ENCODE measurements at places on chromosomes 1 and 21.

- no peak for DNase-seq
Measured at GRCh38 chr1:24118410-24119242, 6.7 kb upstream of the MYOM3 start.

DNA sequence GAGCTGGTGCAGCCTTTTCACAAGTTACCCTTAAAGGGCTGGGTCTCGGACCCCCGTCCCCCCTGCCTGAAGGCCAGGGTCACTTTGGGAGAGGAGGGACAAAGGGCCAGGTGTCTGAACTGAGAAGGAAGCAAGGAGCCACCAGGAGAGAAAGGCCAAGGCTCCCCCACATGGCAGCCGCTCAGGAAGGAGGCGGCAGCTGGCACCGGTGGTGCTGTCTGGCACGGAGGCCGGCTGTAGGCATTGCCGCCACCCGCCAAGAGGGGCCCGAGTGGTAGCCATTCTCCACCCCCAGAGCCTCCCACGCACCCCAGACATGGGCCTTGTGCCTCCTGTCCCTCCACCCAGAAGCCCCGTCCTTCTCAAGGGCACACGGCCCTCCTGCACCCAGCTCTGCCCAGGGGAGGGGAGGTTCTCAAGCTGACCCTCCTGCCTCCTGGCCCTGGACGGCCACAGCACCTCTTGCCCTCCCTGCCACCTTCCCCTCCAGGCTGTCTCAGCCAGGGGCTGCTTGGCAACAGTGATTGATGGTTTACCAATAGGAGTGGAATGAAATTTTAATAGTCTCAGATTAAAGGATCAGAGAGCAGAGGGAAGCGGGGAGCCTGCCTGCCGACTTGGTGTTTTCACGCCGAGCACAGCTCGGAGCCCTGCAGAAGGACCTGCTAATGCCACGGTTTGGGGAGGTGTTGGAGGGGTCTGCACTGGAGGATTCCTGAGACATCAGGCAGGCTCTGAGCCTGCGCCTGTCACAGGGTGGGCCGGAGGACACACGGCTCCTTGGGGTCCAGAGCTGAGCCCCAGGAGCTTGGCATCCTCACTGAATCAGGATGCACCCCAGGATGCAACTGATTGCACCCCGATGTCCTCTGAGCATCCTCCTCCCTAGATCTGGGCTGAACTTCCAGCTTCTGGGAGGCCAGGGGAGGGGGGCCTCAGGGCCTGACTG lies 211.9 kb upstream of the VAMP3 start:
- DNase-seq: no peak

DNA sequence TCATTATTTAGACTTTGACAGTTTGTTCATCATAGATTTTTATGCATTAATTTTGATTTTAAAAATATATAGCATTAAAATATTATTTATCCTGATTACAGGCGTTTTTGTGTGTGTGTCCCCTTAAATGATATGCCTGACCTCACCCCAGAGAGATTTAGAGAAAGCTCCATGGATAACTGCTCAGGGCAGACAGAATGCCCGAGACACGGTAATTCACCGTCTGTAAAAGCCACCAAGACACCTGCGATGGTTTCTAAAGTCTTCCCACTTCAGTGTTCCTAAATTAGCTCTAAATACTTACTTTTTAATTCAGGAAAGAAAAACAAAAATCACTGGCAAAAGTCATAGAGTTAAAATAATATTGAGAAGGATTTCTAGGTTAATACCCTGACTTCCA lies 350.6 kb upstream of the RUNX1 start:
- no peak for DNase-seq

DNA sequence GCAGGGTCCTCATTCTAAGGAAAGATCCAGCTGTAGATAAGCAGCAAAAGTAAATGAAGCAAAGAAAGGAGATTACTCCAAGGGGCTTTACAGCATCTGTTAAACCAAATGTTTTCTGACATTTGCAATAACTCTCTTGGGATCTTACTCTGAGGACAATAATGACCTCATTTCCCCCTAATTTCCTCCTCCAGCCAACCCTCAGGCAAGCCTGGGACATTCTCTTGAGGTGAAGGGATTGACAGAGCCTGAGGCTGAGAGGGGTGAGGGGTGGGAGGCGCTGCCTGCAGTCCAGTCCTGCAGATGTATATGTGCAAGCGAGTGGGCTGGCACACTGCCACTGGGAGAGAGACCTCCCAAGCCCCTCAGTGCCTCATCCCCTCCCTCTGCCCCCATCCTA lies 40.5 kb upstream of the NEK2 start:
- DNase-seq: no peak

- DNase-seq: no peak
Measured at GRCh38 chr1:35923791-35924221, 7.1 kb upstream of the AGO3 start.

- DNase-seq: no peak
Measured at GRCh38 chr1:228318823-228319241, 87.8 kb downstream of the TRIM11 start.

DNA sequence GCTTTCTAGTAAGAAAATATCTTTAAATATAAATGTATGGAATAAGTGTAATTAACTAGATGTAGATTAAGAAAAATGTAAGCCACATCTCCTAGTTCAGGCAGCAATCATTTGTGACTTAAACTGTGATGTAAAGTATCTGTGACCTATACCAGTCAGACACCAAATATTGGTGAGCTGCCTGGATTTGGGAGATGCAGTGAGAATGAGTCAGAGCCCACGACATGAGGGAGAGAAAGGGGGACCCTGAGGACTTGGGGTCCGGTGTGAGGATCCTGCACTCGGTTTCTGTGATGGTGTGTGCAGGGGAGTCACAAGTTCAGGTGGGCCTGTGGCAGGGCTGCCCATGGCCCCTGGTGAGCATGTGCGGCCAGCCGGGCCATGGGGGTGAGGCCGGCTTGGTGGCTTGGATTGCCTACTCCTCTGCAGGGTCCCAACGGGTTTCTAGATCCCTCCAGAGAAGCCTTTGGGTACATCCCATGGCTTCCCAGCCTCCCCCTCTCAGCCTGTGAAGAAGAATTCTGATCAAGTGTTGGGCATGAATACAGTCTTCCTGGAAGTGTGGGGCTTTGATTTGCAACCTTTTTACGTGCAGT lies 19.0 kb upstream of the ABCG1 start:
- peak; percentile 36 for DNase-seq

GRCh38 chr21:39519835-39520234 lies 68.1 kb downstream of the SH3BGR start:
- DNase-seq: no peak

DNA sequence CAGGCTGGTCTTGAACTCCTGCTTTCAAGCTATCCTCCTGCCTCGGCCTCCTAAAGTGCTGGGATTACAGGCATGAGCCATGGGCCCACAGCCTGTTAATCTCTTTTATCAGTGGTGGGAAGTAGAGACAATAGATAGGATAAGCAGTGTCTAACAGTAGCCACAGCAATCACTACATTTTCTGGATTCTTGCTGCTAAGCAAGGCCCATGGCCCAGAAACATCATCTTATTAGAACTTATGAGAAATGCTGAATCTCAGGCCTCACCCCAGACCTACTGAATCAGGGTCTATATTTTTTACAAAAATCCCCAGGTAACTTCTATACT lies 29.7 kb downstream of the IGFN1 start:
- DNase-seq: no peak

DNA sequence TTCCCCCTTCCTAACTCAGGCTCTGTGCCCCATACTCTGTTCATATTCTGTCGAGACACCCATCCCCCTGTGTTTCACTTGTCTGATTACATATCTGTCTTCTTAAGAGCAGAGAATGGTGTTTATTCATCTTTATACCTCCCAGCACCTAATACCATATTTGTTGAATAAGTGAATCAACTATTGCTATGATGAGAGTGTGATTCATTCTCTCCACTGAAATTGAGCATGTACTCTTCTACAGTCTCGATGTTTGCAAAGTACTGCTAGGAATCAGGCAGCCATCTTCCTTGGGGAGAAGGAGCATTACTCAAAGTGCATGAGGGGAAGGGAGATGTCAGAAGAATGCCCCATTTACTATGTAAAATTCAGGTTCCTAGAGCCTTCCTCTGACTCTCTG lies 27.0 kb downstream of the TBX15 start:
- DNase-seq: no peak

GRCh38 chr1:222652676-222653075 lies 34.8 kb downstream of the MIA3 start:
- DNase-seq: no peak

DNA sequence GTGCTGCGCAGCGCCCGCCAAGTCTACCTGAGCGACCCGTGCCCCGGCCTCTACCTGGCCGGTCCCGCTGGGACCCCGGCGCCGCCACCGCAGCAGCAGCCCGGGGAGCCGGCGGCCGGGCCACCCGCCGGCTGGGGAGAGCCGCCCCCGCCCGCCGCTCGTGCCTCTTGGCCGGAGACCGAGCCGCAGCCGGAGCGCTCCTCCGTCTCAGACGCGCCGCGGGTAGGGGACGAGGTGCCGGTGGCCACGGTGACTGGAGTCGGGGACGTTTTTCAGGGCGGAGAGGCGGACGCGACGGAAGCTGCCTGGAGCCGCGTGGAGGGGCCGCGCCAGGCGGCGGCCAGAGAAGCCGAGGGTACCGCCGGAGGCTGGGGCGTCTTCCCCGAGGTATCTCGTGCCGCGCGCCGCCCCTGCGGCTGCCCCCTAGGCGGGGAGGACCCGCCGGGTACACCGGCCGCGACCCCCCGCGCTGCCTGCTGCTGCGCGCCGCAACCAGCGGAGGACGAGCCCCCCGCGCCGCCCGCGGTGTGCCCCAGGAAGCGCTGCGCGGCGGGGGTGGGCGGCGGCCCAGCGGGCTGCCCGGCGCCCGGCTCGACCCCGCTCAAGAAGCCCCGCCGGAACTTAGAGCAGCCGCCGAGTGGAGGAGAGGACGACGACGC lies 646 bp downstream of the IER5 start:
- no peak for DNase-seq

- no peak for DNase-seq
Measured at GRCh38 chr1:192795916-192796618, 12.8 kb upstream of the RGS2 start.

GRCh38 chr1:7574121-7575040 lies 196.7 kb upstream of the VAMP3 start:
- DNase-seq: no peak

- no peak for DNase-seq
Measured at GRCh38 chr1:5986018-5986417, 6.2 kb downstream of the NPHP4 start.

GRCh38 chr1:54866801-54867716 lies 19.9 kb downstream of the DHCR24 start:
- no peak for DNase-seq

DNA sequence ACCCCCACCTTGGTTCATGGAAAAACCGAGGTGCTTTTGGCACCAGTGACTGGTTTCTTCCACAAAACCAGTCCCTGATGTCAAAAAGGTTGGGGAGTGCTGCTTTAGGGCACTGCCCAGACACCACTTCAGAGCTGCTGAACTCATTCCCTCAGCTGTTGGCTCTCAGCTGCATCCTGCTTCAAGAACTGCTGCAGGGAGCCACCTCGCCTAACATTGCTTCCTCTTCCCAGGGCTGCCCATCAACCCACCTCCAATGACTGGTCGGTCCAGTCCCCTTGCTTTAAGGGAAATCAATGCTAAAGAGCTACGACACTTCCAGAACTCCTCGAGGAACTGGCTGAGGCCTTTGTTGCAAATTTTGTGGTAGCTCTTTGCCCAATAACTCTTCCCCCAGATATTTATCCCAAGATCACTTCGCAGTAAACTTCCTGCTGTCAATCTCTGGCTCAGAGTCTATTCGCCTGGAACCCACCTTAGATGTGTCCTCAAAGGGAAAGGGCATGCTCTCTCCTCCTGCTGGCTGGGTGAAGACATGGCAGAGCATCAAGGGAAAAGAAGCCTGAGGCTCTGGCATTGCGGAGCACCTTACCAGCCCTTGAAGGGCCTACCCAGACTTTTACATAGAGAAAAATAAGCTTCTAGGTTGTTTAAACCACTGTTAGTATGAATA lies 29.0 kb downstream of the C1orf52 start:
- no peak for DNase-seq

- no peak for DNase-seq
Measured at GRCh38 chr1:31216016-31216415, 23.7 kb downstream of the NKAIN1 start.

DNA sequence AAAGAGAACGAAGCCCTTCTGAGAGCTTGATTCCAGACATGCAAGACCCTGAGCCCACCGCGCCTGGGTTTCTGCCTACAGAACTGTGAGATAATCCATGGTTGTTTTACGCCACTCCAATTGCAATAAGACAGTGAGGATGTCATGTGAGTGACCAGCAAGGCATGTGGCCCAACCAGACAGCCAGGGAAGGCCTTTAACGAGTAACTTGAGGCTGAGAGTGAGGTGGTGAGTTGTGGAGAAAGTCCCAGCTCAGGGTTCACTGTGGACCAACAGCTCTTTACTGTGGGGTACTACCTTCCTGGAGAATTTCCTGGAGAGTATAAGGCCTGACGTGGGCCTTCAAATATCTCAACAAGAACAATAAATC lies 153.9 kb downstream of the ETS2 start:
- no peak for DNase-seq

GRCh38 chr1:59673573-59674450 lies 140.9 kb upstream of the HOOK1 start:
- peak; percentile 98 for DNase-seq

DNA sequence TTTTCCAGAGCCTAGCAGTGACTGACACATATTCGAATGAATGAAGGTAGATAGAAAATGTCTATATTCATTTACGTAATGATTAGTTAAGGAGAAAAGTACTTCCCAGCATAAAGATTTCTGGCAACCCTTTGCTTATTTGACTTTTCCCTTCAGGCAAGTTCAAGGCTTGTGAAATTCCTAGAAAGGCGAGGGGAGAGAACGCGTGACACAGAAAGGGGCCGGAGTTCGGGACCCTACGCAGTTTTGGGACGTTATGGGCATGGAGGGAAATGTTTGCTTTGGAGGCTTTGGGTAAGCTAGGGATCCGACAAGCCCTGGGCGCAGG lies 472 bp upstream of the USP25 start:
- DNase-seq: peak; percentile 63

DNA sequence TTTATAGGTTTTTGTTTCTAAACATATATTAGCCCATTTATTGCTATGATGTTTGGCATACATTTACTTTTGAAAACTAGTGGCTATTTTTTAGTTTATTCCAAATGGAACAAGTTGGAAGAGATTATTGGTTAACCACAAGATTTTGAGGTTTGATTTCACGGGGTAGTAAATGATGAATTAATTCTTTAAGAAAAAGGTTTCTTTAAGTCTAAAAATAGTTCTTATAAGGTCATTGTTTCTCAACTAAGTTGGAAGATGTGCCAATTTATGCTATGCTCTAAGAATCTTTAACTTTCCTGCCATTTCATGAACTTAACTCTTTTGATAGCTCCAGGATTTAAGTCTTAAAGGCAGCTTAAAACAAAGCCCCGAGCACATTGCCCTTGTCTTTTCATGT lies 183.8 kb downstream of the LMO4 start:
- no peak for DNase-seq

DNA sequence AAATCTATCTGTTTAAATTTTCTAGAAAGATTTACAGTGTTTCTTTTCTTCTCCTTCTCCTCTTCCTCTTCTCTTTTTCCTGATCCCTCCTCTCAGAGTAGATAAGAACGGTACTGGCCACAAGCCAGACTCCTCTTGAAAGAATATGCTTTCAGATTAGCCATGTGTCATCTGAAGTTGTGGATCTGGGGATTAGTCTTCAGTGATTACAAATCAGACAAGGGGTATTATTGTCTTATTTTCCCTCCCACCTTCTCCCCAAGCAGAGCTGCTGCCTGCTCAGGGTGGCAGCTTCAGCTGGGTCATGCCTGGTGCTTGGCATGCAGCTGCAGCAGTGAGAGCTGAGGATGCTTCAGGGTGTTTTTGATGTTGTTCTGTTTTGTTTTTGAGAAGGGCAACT lies 42.7 kb downstream of the SGIP1 start:
- no peak for DNase-seq

GRCh38 chr21:28588997-28589396 lies 403.7 kb downstream of the LTN1 start:
- no peak for DNase-seq

- no peak for DNase-seq
Measured at GRCh38 chr21:44764319-44765230, 37.0 kb downstream of the UBE2G2 start.

Measured in MCF 10A (cell line).